ENCODE measurements at places on chromosomes 16 and 17.
A peak's percentile ranks its signal among the peaks of the same experiment; 100 is the strongest.

- no peak for DNase-seq
Observed at GRCh38 chr17:48605991-48606891, 1.5 kb upstream of the HOXB6 start.

DNA sequence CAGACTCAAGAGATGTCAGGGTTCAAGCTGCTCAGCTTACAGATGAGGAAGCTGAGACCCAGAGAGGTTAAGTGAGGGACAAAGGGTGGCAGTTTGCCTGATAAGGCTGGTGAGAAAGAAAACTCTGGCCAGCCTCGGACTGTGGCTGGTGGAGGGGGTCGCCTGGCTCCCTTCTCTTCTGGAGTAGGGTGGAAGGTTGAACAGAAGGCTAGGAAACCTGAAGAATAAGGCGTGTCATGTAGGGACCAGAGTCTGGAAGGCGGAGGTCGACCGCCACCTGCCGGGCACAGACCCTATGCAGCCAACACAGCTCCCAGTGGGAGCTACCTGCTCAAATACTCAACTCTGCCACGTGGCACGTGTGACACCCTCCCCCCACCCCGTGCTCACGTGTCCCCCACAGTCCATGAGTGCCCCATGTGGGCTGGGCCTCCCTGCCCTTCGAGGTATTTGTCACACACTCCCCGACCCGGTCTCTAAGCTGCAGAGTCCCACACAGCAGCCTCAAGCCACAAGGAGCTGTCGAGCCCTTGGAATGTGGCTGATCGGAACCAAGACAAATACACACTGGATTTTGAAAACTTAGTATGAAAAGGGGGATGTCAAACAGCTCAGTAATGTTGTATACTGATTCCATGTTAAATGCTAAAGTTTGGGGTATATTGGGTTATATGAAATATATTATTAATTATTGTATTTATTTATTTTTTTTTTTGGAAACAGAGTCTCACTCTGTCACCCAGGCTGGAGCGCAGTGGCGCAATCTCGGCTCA, 11.8 kb downstream of the HID1 start:
- DNase-seq = peak; percentile 59

DNA sequence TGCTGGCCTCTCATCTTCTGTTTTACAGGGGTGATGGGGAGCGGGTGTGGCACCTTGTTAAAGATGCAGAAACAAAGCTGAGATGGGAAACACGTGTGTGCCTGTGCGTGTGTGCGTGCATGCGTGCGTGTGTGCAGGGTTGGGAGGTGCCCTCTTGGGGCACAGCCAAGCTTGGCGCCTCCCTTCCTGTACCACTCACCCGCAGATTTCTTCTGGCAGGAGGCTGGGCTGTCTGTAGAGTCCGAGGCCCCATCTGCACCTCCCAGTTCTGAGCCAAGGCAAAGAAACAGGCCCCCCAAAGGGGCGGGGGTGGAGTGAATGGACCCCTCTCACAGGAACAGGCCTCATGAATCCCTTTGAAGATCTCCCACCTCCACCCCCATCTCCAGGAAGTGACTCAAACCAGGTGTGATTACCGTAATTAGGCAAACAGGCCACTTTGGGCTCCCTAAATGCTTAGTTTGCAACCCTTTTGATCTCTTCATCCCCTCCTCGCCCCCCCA, 20.9 kb downstream of the TNS4 start:
- no peak for DNase-seq

DNA sequence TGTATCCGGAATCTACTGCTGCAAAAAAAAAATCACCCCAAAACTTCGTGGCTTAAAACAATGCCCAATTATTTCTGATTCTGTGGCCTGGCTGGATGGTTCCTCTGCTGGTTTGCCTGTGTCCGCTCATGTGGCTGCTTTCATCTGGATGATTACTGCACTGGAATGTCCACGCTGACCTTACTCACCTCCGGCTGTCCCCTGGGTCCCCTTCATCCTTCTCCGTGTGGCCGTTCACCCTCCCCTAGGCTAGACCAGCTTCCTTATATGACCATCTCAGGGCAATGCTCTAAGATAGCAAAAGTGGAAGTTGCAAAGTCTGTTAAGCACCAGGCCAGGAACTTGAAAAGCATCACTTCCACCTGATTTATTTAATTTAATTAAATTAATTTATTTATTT, 31.4 kb upstream of the SPNS2 start:
- DNase-seq = no peak

DNA sequence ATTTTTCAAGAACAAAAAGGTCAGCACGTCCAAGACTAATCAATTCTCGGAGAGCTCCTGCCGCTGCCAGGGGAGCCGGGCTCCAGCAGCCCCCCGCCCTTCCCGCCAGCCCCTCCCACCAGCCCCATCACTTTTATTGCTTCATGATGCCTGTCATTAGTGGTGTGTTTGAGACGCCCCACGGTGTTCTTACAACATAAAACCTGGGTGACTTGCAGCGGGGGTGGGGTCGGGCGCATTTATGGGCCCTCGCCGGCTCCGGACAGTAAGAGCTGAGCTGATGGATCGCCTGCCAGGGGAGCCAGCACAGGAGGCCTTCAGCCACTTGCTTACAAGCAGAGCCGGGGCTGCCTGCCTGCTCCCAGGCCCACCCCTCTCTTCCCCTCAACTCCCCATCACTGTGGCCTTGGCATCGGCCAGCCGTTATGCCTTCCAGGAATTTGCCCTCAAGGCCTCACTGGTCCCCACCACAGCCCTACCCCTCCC, 82.9 kb upstream of the CBX4 start:
- no peak for DNase-seq

GRCh38 chr17:73455767-73456166, 144.0 kb upstream of the CDC42EP4 start:
- no peak for DNase-seq

- no peak for DNase-seq
Observed at GRCh38 chr17:66610361-66611133, 224.4 kb upstream of the CACNG5 start.

- peak; percentile 55 for DNase-seq
Observed at GRCh38 chr17:59154292-59154720, 680 bp downstream of the SKA2 start.

GRCh38 chr16:4408323-4408690, 8.1 kb downstream of the CORO7 start:
- no peak for DNase-seq

- DNase-seq = no peak
Observed at GRCh38 chr16:88956546-88957432, 20.2 kb downstream of the CBFA2T3 start.

DNA sequence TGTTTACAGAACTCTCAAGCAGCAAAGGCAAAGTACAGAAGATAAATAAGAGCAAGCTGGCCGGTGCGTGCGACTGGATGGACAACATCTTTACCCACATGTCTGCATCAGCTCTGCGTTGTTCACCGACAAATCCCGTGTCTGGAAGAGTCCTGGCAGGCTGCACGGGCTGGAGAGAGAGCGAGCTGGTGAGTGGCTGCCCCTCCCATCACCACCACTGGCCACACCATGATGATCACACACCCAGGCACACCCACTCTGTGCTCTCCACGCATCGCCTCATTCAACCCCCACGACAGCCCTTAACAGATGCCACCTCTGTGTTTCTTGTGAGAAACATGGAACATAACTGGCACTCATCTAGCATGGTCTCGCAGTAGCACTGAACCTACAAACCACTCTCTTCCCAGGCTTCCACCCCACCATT, 59.2 kb downstream of the ANKRD11 start:
- DNase-seq = no peak

GRCh38 chr17:79560527-79560926, 50.3 kb downstream of the RBFOX3 start:
- no peak for DNase-seq

GRCh38 chr16:66095676-66096075, 270.8 kb upstream of the CDH5 start:
- no peak for DNase-seq

GRCh38 chr16:78220571-78220970, 121.1 kb downstream of the WWOX start:
- DNase-seq = no peak

DNA sequence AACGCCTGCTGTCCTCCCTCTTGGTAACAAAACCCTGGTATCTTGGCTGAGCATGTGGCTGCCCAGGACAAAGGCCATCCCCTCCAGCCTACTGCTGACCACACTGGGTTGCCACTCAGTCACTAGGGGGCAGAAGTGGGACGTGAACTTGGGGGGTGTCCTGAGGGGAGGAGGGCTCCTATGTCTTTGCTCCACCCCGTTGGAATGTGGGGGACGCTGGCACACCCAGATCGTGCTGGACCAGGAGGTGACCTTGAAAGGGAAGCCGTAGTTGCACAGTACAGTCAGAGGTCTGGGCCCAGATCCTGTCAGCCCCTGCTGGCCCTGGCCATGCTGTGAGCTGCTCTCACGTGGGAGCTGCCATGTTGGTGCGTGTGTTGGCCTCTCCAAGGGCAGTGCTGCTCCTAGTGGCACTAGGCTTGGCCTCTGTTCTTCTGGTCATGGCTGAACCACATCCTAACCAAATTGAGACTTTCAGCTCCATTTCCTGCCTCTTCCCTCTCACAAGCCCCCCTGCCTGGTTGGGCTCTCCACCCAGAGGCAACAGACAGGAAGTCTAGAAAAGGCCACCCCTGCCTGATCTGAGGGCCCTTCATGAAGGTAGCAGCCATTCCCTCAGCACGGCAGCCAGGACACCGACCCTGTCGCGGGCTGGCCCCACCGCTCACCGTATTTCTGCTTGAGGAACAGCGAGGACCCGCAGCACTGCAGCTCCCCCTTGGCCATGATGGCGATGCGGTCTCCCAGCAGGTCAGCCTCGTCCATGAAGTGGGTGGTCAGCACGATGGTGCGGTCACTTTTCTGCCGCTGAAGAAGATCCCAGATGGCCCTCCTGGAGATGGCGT, 29.0 kb upstream of the RNPS1 start:
- DNase-seq = no peak

GRCh38 chr17:4235372-4236279, 28.2 kb downstream of the ANKFY1 start:
- no peak for DNase-seq

GRCh38 chr16:10870137-10870776, 6.7 kb upstream of the CIITA start:
- no peak for DNase-seq

- DNase-seq = no peak
Observed at GRCh38 chr16:14354561-14355351, 275.3 kb downstream of the PARN start.

GRCh38 chr17:28105501-28105900, 63.0 kb downstream of the NLK start:
- DNase-seq = no peak

DNA sequence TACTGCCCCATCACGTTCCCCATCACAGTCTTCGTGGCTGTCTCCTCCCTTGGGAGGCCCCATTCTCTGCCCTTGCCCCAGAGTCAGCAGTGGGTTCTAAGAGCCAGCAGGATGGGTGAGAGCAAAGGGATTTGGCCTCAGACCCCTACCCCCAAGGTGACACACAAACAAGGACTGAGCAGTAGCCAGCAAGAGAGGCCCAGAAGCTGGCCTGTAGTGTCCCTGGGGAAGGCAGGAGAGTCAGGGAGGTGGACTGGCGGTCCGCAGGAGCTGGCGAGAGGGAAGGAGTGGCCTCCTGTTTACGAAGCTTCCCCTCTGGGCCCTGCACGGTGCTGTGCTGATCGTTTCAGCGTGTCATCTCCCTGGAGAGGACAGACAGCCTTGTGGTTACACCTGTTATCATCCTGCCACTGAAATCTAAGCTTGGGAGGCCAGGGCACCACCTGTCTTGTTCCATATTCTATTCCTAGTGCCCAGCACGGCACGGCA, 8.4 kb downstream of the WDR81 start:
- DNase-seq = no peak

DNA sequence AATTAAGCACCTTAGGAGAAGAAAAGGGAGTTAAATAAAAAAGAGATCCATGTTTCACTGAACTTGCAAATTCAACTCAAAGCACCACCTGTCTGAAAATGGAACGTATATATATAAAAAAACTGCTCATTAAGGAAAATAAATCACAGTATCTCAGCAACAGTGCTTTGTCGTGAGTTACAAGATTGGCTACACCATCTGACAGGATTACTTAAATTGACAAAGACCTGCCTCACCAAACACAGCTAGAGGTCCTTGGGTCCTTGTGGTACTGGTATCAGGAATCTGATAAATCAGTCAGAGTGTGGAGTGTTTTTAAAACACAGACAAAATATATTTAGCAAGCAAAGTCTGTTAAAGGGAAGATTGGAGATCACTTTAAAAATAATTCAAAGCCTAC, 63.9 kb downstream of the KANSL1 start:
- DNase-seq = no peak

DNA sequence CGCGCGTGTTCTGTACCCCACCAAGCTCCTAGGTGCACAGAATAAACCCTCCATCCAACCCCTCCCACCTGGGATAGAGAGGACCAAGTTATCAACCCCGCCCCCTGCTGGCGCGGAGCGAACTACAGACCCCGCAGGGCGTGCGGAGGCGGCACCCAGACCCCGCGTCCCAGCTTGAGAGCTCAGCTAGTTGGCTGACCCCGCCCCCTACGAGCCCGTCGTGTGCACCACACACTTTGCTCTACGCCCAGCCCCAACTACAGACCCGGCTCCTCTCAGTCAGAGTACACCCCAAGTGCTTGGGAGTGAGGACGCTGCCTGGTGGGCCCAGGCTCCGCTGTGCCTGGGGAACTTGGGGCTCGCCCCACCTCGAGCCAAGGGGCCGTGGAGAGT, 1.5 kb downstream of the GRIN2A start:
- peak; percentile 50 for DNase-seq

GRCh38 chr17:31269578-31269983, 27.5 kb downstream of the OMG start:
- no peak for DNase-seq

GRCh38 chr17:35214192-35214591, 20.0 kb upstream of the SLC35G3 start:
- no peak for DNase-seq

DNA sequence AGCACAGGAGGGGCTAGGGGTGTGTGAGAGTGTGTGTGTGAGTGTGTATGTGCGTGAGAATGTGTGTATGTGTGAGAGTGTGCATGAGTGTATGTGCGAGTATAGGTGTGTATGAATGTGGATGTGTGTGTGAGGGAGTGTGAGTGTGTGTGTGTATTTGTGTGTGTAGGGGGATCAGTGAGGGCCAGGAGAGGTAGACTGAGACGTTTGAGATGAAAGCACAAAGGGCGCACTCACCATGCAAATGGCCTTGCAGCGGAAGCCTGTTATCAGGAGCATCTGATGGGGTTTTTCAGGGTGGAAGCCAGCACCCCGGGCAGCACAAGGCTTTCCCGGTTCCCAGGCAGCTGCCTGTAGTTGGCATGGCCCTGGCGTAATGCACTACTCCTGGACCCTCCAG, 14.9 kb downstream of the WNT9B start:
- no peak for DNase-seq

DNA sequence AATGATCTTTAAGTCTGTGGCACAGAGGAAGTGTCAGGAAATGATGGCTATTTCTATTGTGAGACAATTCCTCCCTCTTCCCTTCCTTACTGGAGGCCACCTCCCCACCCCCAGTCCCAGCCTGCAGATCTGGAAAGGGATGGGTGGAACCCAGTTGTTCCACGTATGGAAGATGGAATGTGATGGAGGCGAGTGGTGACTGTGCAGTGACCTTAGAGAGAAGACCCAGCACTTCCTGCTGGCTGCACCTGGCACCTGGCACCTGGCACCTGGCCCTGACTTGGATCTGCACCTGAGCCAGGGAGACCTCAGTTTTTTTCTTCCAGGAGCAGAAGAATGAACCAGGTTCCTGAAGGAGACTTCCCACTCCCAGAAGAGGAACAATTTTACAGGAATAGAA, 33.0 kb upstream of the TMC5 start:
- DNase-seq = no peak

GRCh38 chr17:10579270-10579669, 29.8 kb upstream of the MYH2 start:
- DNase-seq = no peak

- DNase-seq = peak; percentile 53
Observed at GRCh38 chr17:57552114-57552624, 192.9 kb downstream of the CCDC182 start.
